ENCODE measurements at places on chromosomes 4 and X. TPM values are rescaled to one million over a fixed set of nuclear protein-coding genes. Genes with fewer than 3 reads are reported as not detected.
A peak's percentile ranks its signal among the peaks of the same experiment; 100 is the strongest.

GRCh38 chr4:98663226-98664006 is 5.0 kb upstream of the TSPAN5 start:
- no peak for DNase-seq

DNA sequence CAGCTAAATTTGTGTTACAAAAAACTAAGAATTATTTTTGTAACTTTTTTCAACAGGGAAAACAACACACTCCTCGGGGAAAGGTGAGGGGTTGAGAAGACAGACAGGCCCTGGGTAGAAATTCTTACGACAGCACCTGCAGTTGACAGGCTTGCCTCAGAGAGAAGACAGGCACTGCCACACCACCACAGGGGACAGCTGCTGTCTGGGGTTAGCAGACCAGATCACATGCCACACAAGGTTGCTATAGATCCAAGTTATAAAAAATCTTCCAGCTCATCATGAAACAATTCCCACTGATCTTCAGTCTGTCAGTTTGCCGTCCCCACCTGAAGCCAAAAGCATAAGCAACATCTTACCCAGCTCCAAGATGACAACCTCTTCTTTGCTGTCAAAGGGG is 143.2 kb upstream of the ZCCHC13 start:
- no peak for DNase-seq

LANCL3 gene
- polyA plus RNA-seq, result 0.76 TPM

MAGEA3 gene
- polyA plus RNA-seq, result not detected

MAGEC2 gene
- polyA plus RNA-seq, result not detected

- no peak for DNase-seq
Observed at GRCh38 chr4:127846765-127847164, 33.9 kb upstream of the PLK4 start.

- DNase-seq, result no peak
Observed at GRCh38 chr4:148944136-148944838, 502.1 kb upstream of the NR3C2 start.

- no peak for DNase-seq
Observed at GRCh38 chr4:159705334-159705733, 602.5 kb downstream of the RAPGEF2 start.

GRCh38 chr4:21474195-21474594 is 474.4 kb downstream of the KCNIP4 start:
- DNase-seq, result no peak

DNA sequence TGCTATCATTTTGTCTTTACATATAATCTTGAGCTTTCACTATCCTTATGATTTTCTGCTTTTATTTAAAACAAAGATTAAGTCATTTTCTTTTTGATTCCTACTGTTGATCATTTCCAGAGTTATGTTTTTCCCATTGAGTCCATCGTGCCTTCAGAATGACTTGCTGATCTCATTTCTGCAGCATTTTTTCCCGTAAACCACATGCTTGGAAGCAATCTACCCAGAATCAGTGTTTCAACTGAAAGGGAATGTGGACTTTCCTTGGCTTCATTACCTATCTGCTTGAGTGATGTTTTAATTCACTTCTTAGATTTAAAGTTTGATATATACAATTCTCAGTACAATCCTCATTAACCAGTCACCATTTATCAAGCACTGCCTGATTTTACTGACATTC is 192.4 kb upstream of the FSTL5 start:
- DNase-seq, result no peak

- no peak for DNase-seq
Observed at GRCh38 chrX:155070038-155070437, 898 bp downstream of the CMC4 start.

FAM156A gene
- polyA plus RNA-seq, result 5.8 TPM

FHIP1A gene
- 0.93 TPM for polyA plus RNA-seq

DNA sequence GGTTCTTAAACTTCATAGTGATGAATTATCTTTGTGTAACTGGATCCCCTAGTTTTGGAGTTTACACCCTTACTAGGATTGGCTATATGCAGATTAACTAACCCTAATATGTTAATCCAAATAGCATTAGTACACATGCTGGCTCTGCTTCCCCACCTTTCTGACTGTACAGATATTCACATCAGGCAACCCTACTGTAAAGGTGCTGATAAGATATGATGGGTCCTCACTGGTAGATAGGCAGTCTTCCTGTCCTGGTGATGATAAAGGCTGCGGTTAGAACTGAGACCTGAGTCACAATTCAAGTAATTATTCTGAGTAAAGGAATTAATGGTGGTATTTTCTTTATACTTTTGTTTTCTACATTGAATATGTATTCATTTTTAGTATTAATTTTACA is 118.6 kb downstream of the COL4A5 start:
- DNase-seq, result no peak

DNA sequence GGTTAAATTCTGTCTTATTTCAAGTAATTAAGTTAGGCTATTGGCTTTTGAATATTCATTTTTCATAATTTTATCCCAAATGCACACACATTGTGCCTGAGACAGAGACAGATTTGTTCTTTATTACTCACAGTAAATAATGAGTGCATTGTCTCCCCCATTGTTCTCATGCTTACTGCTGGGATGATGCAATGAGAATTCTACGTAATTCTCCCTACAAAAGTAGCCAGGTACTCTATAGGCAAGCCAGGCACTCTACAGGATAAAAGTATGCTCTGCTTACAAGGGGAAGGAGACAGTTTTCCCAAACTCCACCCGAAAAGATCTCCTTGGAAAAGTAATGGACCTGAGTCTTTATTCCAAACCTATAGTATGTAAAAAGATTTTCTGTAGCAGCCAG is 1890.7 kb upstream of the PCDH10 start:
- peak; percentile 6 for DNase-seq

DNA sequence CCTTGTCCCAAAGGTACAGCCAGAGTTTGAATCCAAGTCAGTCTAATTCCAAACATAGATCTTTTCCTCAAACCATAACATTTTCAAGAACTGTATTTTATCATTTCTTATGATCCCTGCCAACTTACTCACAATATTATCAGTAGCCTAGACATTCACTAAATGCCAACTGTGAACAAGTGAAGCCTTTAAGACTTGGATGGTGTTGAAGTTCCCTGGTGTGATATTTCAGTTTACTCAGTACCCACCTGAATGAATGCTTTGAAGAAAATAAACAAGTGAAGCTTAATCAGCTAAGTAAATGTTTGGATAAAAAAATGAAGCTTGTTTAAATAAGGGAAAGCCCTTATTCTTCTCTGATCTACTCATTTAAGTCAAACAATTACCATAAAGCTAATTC is 1028.3 kb downstream of the DMD start:
- no peak for DNase-seq

- DNase-seq, result no peak
Observed at GRCh38 chrX:50003467-50003866, 81.1 kb downstream of the CLCN5 start.

DNA sequence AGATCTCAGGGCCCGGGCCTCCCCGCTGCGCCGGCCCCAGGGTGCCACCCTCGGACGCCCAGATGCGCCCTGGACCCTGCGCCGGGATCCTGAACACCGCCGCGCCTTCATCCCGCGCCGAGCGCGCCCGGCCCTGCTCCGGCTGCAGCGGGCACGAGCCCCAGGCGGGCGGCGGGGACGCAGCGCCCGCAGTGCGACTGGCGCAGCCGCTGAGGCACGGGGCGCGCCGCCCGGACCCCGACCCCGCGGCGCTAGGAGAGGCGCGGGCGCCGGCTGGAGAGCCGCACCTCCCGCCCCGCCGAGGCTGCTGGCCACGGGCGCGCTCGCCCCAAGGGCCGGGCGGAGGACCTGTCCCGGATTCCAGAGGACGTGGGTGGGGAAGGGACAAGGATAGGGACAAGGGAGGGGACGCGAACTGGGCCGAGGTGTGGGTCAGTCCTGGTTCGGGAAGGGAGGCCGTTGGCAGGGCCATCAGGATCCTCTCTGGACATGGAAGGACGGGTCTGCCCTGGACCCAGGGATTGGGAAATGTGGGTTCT is 1.1 kb downstream of the ZFYVE28 start:
- DNase-seq, result no peak

MTNR1A gene
- not detected for polyA plus RNA-seq

- DNase-seq, result peak; percentile 30
Observed at GRCh38 chr4:88613417-88613875, 21.2 kb downstream of the HERC3 start.

Measured in foreskin keratinocyte (primary cell).